ENCODE measurements at places on chromosomes 12 and 14.
A peak's percentile ranks its signal among the peaks of the same experiment; 100 is the strongest.

GRCh38 chr14:93005135-93005813, 82.3 kb downstream of the CHGA start:
- DNase-seq, result no peak

DNA sequence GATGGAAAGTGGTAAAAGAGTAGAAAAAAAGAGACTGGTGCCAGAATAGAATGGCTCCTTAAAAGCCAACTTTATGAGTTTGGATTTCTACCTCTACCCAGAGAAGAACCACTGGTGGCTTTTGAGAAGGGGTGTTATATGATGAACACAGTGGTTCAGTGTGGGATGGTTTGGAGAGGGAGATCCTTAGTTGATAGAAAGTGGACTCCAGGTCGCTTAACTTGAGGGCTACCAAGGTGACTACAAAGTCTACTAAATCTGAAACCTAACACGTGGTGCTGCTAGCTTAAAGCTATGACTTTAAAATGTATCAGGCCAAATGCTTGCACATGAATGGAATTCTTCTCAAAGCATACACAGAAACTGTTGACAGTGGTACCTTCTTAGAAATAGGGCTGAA, 8.4 kb downstream of the SPTB start:
- no peak for DNase-seq

DNA sequence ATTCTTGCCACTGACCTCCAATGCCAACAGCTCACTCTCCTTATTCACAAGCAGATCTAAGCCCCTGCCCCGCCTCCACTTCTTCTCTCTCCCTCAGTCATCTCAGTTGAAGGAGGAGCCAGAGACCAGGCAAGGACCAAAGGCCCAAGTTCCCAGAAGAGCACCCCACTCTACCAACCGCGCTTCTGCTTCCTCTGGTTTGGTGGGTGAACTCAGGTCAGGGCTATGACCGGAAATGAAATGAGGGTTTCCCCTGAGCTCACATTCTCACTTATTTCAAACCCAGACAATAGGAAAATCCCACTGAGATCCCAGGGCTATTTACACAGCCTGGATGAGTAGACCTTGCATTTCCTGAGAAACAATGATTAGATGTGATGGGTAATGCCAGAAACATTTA, 9.9 kb downstream of the DPF3 start:
- no peak for DNase-seq

DNA sequence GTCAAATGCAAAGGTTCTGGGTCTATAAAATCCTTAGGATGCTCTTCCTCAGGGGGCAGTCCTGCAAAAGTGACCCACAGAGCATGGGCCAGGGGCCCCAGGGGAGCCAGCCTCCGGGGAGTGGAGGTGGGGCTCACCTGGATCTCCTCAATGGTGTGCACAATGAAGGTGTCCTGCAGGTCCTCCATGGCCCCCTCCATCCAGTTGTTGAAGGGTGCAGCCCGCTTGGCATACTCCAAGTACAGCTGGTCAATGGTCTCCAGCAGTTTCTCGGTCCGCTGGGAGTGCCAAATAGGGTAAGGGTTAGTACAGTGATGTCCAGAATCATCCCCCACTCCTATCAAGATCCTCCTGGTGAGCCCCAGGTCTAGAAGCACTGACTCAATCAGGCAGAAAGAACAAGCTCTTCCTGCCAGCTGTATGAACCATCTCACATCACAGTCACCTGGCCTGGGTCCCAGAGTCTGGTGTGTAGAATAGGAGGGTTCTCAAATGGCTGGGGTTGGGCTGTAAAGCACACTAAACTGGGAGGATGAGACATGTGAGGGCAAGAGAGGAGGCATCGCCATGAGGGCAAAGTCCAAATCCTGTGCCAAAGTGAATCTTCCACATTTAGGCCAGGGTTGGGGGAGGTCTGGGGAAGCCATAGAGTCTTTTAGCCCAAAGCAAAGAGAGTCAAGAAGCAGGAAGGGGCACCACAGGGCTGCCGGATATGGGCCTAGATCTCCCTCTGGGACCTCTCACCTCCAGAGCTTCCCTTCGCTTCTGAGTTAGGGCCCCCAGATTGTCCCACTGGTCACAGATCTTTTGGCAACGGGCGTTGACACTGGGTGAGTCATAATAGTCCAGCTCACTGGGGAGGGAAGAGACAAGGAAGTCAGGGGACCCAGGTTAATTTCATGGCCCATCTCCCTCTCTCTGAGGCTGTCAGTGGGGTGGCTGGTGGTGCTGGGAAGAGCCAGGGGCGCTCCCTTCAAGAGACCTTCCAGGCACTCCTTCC, 91.5 kb upstream of the ZFP36L1 start:
- DNase-seq, result no peak

GRCh38 chr14:89813617-89814031, 140.9 kb downstream of the EFCAB11 start:
- DNase-seq, result no peak

DNA sequence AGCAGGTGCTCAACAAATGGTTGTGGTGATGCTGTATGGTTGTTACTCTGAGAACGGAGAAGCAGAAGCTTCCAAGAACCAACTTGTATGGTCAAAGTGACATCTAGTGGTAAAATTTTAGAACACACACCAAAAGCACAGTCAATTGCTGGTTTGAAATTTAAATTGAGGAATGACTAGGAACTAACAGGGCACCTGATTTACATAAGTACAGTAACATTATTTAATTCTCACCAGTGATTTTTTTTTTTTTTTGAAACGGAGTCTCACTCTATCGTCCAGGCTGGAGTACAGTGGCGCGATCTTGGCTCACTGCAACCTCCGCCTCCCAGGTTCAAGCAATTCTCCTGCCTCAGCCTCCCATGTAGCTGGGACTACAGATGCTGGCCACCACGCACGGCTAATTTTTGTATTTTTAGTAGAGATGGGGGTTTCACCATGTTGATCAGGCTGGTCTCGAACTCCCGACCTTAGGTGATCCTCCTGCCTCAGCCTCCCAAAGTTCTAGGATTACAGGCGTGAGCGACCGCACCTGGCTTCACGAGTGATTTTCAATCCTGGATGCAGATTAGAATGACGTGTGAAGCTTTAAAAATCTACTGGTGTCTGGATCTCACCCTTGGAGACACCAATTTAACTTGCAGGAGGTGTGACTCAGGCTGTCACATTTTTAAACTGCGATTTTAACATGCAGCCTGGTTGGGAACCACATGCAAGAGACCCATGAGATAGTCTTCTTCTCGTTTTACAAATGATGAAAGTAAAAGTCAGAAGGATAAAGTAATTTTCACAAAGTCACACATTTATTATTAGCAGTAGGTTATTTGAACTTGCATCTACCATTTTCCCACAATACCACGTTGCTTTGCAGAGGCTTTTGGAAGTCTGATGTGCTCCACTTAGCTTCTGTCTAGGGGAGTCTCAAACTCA, 14.1 kb upstream of the NUMB start:
- DNase-seq, result peak; percentile 76

GRCh38 chr12:96483116-96483515, 6.3 kb upstream of the CFAP54 start:
- no peak for DNase-seq

DNA sequence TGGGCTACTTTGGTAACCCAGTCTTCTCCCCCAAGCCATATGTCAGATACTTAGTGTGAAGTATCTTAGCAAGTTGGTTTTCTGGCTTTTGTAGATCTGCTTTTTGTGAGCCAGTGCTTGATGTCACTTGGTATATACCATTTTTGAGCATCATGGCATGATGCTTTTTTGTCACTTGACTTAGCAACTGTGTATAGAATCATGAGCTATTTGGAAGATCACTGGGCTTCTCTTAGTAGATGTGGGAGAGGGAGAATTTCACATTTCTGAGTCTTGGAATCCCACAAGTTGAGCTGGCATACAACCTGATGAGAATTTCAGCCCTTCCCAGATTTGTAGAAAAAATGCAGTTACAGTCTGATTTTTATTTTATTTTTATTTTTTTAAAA, 24.9 kb downstream of the AEBP2 start:
- DNase-seq, result no peak

GRCh38 chr14:61619494-61619893, 75.8 kb upstream of the HIF1A start:
- DNase-seq, result no peak

DNA sequence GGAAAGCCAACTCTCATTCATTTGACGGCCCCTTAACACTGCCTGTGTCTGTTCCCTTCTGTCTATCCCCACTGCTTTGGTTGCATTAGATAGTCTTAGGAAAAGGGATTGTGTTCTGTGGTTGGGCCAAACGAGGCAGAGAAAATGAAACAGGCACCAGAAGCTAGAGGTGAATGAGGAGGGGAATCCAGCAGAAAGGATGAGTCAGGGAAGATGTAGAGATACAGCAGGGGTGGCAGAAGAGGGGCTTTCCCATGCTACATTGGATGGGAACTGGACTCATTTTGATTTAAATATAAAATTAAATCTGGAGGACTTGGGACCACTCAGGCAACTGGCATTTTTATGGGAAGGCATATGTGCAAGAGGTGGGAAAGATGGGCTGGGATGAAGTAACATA, 43.3 kb downstream of the OTOGL start:
- DNase-seq, result no peak

- peak; percentile 38 for DNase-seq
These were observed 39.2 kb downstream of the EFCAB11 start for GRCh38 chr14:89915114-89915878.

- DNase-seq, result peak; percentile 16
These were observed 12.5 kb upstream of the AJUBA start for GRCh38 chr14:22994762-22995275.

GRCh38 chr14:59060841-59061240, 127.6 kb upstream of the DAAM1 start:
- DNase-seq, result no peak

- DNase-seq, result no peak
These were observed 35.6 kb downstream of the ZNF664 start for GRCh38 chr12:124008595-124008994.

DNA sequence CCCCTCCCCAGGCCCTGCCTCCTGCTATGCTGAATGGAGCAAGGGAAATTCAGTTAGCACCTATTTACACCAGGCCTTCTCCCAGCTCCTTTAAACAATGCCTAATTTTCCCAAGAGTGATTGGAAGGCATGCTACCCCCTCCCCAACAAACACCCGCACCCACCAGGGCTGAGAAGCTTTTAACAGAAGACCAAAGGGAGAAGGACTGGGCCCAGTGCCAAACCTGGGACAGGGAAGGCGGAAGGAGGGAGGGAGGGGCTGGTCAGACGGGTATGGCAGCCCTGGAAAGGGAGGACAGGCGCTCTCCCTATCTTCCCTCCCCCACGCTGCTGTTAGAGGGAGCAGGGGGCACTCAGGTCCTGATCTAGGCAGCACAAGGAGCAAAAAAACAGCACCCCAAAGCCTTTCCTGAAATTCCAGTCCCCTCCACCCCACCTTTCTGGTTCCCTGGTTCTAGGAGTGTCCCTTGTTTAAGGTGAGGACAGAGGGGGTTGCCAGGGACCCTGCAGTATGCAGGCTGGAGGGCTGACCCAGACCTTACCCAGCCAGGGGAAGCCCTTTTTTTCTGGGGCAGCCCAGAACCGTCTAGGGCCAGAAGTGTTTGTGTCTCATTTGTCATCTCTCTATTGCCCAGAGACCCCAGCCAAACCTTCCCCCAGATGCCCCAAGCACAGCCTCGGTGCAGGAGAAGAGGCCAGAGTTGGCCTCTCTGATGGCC, 2.4 kb upstream of the KRT8 start:
- peak; percentile 62 for DNase-seq

- DNase-seq, result no peak
These were observed 63.2 kb upstream of the RFX4 start for GRCh38 chr12:106519607-106520021.

- no peak for DNase-seq
These were observed 48.1 kb upstream of the OTX2 start for GRCh38 chr14:56858422-56858821.

- no peak for DNase-seq
These were observed 216.7 kb upstream of the SFSWAP start for GRCh38 chr12:131494216-131494615.
